ENCODE measurements at places on chromosomes 12 and 14.

DNA sequence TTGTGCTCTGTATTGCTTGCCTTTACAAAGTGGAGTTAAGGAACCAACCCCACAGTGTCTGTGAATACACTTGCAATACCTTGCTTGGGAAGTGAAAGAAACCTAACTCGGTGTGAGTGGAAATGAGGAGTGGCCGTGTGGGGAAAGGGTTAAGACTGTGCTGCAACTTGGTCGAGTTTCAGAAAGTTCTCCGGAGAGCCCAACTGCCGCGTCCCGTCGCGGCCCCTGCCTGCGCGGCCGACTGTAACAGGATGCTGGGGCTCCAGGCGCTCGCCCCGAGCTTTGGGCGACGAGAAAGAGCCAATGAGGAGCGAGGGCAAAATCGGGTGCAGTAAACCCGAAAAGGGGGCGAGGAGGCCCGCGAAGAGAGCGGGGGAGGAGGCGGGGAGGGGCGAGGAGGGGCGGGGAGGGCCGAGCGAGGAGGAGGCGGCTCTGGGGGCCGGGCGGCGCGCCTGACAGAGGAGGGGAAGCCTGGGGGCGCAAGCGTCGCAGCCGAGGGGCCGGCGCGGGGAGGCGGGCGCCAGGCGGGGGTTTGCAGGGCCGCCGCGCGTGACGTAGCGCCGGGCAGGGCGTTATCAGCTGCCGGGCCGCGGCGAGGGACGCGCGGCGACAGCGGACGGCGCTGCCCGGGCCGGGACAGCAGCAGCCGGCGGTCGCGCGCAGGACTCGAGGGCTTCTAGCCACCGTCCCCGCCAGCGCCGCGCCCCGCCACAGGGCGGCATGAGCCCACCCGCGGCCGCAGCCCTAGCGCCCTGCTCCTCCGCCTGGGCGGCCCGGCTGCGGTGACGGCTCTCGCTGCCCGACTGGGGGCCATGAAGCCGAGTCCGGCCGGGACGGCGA is at the start of gene DACT1:
Gene DACT1, plus strand, starts transcription at position 572 of the 840 bp plus-strand sequence. Its CDS starts 241 bp downstream, at position 813.
- DNase-seq = peak; percentile 41

DNA sequence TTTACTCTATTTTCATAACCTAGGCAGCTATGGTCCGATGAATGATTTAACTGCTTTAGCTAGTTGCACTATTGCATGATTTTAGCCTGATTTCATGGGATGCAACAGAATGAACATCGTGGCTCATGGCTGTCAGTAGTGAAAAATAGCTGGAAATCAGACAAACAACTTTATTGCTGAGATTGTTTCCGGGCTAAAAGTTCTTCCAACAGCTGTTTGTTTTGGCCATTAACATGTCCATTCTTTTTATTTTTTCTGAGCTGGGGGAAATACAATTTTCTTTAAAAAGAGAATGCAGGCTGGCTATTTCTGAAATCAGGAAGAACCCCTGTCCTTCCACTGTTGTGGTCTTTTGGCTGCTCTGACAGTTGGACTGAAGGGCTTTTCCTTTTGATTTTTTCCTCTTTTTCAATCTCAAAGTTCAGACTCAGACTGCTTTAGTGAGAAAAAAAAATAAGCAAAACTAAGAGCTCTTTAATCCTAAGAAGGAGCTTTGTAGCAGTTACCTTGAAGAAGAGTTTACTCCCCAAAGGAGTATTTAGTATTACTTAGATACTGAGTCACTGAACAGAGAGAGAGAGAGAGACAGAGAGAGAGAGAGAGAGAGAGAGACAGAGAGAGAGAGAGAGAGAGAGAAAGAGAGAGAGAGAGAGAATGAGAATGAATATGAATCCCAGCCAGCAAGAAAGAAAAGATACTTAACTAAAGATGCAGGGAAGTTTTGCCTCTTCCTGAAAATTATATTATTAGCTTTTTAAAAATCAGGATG is at the start of gene NAV3:
Gene NAV3, plus strand, starts transcription at position 312 of the 769 bp plus-strand sequence. CDS start 568 bp downstream, outside the sequence.
- no peak for DNase-seq

DNA sequence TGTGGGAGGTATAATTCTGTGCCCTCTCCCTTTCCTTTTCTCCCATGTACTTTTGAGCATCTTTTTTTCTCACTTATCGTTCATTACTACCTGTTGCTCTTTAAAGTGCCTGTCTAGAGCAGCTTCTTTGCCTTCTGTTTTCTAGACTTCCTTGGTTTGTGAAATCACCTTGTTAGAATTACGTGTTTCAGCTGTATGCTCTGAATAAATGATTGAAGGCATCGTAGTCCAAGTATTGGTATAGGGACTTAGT is 1.3 kb downstream of the NEDD1 start:
- no peak for DNase-seq

GRCh38 chr12:122888232-122888752 is 7.6 kb downstream of the VPS37B start:
- no peak for DNase-seq

DNA sequence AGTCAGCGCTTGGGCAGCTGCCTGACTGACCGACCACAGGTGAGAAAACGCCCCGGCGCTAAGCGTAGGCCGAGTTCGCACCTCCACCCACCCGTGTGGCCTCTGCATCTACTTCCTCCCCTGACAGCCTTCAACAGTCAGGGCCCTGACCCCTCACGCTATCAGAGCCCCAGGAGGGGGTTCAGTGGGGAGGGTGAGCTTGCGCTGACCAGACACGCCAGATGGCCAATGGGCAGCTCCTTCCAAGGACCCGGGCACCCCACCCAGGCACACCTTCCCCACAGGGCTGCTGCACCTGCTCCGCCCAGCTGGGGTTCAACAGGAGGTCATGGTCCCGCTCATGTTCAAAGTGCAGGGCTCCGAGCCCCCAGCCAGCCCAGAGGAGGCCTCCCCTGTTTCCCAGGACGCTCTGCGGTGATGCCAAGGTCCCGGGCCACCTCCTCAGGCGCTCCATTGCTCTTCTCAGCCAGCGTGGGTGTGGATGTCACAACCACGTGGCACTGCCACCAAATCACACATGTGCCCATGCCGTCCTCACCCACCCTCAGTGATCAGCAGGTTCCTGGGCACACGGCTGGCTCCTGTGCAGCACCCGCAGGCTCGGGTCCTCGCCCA is 48.7 kb upstream of the BCL11B start:
- no peak for DNase-seq

Data from NCI-H1930 (cell line).